ENCODE measurements at places on chromosomes 16 and 17.
A peak's percentile ranks its signal among the peaks of the same experiment; 100 is the strongest.

DNA sequence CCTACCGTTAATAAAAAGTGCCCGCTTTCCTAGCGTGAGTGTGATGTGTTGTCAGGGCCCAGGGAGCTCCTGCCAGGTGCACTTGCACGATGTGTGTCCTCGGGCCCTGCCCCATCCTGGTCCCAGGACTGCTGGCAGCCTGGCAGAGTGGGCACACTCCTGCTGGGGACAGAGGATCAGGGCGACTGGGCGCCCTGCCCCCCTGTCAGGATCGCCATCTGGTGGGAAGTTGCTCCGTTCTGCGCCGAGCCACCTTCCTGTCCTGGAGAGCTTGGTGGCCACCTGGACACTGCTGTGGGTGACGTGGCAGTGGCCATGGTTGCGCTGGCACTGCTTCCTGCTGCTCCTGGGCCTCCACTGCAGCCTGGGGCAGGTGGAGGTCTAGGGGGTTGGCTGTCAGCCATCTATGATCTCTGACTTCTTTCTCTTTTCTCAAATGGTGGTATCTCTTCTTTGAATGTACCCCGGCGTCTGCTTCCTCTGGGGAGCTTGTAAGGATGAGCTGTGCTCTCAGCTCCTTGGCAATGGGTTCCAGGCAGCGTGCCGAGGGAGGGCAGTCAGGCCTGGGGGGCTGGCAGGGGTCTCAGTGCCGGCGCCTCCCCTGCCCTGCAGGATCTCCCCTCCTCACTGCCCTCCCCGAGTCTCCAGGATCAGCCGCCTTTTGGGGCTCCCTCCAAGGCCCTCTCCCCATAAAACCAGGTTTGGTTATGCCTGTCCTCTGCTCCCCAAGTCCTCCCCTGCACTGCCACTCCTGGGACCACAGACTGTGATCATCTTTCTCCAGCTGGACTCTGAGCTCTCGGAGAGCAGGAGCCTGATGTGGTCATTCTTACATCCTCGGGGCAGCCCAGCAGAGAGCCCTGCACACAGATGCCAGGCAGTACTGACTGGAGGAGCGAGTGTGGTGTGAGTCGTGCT, 76.9 kb downstream of the AMFR start:
- no peak for DNase-seq

DNA sequence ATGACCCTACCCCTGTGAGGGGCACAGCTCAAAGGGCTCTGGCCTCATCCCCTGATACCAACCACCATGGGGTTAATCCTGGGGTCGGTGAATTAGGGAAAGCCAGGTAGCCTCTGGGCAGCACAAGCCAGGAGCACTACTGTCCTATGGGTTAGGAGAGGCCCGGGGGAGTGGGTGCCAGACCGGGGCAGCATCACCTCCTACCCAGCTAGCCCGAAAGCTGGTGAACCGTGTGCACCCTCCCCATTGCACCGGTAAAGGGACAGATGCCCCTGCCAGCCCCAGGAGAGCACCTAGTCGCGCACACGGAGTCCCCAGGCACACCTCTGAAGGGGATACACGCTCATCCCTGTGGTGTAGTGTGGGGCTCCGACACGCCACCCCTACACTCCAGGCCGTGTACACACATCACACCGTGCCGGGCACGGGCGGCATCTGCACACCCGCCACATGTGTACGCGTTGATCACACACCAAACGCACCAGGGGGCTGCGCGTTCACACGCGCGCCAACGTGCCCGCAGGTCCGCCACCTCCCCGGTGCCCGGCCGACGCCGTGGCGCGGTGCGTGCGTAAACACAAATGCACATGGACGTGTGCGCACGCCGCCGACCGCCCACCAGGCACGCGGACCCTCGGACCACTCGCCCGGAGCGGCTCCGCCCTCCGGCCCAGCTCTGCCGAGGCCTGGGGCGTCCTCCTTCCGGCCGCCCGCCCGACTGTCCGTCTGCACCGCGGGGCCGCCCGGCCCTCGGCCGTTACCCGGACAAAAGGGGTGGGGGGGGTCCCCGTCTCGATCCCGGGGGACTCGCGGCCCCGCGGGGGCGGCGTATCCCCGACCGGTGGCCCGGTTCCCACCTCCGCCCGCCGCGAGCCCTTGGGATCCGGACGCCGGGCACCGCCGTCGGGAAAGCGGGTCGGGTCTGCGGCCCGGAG, 785 bp downstream of the UBALD1 start:
- DNase-seq, result peak; percentile 48

DNA sequence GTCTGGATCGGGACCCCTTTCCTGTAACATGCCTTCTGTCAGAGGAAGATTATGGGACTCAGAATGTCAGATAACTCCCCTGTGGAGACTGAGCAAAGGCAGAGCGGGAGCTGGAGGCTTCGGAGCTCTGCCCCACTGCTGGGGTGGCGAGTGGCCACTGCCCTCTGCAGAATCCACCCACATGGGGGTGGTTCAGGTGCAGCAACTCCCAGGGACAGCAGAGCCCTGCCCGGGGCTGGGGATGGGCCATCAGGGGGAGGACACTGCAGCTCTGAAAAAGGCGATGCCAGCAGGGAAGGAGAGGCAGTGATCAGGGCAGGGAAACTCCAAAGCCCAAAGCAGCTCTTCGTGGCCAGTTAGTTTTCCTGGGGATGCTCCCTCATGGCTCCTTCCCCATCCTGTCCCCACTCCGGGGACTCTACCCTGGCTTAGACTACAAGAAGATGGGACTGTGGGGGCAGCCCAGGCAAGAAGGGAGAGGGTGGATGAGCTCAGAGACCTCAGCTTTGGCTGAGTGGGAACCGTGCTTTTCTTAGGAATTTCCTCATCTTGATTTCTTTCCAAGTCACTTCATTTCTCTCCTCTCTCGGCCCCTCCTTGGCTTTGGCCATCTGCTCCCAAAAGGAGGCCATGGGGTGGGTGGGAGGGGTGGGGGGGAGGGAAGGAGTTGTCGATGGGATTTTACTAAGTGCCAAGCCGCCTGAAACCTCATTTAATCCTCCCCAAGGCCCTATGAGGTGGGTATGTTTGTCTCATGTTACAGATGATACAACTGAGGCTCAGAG, 4.0 kb downstream of the CA4 start:
- no peak for DNase-seq

- no peak for DNase-seq
Observed at GRCh38 chr17:50922107-50922506, 56.0 kb upstream of the TOB1 start.

DNA sequence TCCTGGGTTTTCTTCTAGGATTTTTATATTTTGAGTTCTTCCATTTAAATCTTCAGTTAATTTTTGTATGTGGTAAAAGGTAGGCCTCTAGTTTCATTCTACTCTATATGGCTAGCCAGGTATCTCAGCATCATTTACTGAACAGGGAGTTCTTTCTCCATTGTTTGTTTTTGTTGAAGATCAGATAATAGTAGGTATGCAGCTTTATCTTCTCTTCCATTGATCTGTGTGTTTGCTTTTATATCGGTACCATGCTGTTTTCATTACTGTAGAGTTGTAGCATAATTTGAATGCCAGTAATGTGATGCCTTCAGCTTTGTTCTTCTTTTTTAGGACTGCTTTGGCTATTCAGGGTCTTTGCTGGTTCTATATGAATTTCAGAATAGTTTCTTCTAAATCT, 77.3 kb downstream of the USP22 start:
- DNase-seq, result no peak

- peak; percentile 6 for DNase-seq
Observed at GRCh38 chr16:47777220-47777619, 316.1 kb downstream of the PHKB start.

DNA sequence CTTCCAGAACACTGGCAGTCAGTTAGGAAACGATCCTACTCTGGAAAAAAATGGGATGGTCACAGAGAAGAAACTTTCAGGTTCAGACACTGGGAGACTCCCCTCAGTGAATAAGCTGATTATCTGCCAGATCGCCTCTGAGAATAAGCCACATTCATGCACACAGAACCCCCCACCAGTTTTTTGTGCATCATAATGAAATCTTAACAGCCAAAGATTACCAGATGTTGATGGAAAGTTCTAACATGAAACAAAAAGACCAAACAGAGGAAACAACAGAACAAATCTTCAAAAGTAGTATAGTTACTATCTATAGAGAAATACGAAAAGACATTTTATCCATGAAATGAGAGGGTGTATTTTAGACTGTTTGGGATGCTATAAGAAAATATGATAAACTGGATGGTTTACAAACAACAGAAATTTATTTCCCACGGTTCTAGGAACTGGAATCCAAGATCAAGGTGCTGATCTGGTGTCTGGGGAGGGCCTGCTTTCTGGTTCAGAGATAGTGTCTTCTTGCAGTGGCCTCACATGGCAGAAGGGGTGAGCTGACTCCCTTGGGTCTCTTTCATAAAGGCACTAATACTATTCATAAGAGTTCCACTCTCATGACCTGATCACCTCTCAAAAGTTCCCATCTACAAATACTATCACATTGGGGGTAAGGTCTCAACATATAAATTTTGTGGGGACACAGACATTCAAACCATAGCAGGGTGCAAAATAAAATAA, 8.0 kb upstream of the AMZ2 start:
- DNase-seq, result no peak

DNA sequence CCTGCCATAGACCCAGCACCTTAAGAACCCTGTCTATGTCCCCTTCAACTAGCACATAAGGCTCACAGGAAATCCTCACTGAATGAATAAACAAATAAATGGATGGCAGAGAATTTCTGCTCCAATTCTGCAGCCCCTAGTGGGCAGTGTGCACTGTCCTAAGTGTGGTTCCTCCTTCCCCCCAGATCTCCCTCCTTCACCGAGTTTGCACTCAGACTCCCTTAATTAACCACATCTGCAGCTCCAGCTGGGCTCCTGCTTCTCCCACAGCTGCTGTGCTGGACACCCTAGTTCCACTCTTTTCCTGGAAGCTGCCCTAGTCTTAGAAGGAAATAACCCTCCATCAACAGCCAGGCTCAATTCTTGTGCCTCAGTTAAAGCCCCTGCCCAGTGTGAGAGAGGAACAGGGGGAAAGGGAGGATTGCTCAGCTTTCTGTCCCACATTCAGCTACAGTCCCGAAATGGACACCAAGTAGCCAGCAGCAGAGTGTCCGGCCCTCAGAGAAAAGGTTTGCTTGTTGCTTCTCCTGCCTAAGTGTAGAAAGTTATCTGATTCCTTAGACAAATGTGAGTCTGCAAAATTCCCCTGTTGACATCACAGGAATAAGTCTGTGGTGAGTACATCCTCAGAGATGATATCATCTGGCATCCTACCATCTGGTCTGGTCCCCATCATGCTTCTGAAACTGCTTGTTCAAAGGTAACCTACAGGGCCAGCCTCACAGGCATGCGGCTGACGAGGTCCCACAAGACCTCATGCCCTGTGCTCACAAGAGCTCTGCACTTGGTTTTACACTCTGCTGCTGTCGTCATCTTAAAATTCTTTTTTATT, 12.3 kb downstream of the LRRC3C start:
- peak; percentile 90 for DNase-seq

DNA sequence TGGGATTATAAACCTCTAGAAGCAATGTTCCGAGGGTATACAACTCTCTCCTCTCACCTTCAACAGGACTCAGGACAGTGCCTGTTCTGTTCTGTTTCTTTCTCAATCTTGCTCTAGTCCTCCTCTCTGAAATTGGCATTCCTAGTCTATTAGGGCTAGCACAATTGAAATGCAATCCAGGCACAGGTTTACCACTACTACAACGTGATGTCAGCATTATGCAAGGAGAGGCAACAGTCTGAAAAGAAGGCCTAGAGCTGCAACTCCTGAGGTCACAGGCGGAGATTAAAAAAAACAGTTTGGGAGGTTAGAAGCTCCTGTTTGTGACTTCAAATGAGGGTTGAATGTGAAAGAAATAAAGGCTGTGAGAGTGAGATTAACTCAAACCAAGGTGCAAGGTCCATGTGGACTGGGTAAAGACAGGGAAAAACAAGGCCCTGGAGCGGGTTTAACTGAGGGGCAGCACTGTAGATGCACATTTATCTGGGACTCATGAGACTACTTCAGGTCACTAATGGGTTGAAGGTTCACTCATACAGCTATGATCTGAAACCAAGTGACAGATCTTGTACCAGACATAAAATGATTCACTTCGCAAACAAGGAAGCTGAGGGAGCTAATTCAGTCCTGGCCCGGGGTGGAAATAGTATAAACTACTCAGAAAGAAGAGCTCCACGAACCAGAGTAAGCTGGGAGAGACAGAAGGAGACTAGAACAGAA, 16.8 kb downstream of the AMFR start:
- DNase-seq, result no peak

DNA sequence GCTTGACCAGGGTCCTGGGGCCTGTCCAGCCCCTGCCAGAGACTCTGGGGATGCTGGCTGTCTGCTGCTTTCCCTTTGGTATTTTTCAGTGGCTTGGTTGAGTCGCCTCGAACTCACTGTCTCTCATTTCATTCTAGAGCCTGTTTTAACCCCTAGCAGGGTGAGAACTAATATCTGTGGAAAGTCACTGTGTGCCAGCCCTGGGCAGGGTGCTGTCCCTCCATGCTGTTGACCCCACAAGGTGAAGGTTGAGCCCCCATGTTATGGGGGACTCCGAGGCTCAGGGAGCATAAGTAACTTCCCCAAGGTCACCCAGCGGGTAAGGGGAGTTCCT, 33.0 kb downstream of the DCAKD start:
- no peak for DNase-seq

- no peak for DNase-seq
Observed at GRCh38 chr16:49617710-49618330, 238.1 kb downstream of the ZNF423 start.

DNA sequence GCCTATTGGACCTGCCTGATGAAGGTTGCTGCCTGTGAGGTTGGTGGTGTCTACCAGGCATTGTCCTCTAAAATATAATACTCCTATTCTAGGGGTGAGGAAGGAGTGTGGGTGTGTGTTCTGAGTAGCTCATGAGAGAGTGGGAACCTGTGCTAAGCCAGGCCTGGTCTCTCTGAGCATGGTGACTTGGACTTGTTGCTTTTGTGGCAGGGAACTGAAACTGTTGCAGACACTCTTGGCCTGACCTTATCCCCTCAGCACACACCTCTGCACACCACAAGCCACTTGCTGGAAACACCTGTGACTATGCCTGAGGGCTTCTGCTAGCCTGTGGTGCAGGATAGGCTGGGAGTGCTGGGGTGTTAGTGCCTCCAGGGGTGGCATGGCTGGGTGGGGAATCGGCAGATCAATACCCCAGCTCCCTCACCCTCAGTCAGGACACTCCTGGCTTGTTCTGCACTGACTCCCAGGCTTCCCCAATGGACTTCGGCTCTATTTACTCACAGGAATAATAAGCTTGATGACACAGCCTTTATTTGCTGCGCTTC, 29.9 kb downstream of the PLCG2 start:
- DNase-seq, result no peak

DNA sequence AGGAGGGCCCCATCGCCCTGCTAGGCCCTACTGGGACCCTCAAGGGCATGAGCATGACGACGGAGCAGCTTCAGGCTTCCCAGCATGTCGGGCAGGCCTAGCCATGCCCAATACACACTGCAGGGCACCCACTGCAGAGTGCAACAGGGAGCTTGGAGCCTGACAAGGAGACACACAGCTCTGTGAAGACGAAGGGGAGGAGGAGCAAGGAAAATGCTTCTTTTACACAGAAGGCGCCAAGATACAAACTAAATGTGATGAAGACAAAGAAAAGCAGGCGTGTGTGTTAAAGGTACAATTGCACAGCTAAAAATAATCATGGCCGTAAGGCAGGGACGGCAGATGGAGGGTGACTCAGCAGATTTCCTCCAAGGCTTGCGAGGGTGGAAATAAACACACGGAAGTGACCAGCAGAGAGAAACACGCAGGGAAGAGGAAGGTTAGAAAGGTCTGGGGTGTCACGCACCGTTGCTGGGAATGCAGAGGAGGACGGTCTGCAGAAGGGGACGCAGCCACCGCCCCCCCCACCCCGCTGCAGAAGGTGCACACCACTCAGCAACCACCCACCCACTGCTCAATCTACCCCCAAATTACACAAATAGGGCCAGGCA, 108.5 kb downstream of the ZNF778 start:
- DNase-seq, result peak; percentile 95

Data from mesenchymal stem cell (in vitro differentiated cells and primary cell).